ENCODE measurements at places on chromosomes 5 and 9. TPM values are rescaled to one million over a fixed set of nuclear protein-coding genes. Genes with fewer than 3 reads are reported as not detected.

- no peak for DNase-seq
These were observed 216.2 kb downstream of the EBF1 start for GRCh38 chr5:158883502-158883901.

DNA sequence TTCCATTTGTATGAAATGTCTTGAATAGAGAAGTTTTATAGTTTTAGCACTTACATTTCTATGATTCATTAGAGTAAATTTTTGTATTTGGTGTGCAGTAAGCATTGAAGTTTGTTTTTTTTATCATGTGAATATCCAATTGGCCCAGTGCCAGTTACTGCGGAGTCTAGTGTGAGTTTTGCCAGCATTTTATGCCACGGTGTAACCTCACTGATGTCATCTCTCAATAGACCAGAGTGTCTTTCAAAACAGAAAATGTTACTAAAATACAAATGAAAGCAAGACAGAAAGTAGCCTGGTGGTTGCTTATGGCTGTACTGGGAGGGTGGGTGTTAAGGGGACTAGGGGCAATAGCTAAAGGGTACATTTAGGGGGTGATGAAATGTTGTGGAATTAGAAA lies 62.8 kb downstream of the IPPK start:
- DNase-seq = no peak

GRCh38 chr5:69160651-69161050 lies 6.3 kb upstream of the CCNB1 start:
- DNase-seq = no peak

- no peak for DNase-seq
These were observed 21.4 kb downstream of the HSDL2 start for GRCh38 chr9:112401175-112401815.

DNA sequence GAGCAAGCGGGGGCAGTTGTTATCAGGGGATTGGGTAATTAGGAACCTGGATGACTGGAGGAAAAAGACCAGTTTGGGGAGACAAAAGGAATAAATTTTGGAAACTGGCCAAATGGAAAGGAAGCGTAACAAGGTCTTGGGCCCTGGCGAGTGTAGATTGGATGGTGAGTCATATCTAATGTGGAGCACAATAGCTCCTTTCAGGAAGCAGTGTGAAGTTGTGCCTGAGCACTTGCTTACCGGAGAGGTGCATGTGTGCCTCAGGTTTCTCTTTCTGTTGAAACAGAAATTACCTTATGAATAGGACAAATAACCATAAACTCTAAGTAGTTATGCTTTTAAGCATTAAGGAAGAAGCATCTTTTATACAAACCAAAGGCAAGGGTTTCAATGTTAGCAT lies 176.4 kb downstream of the KIF4B start:
- DNase-seq = no peak

DNA sequence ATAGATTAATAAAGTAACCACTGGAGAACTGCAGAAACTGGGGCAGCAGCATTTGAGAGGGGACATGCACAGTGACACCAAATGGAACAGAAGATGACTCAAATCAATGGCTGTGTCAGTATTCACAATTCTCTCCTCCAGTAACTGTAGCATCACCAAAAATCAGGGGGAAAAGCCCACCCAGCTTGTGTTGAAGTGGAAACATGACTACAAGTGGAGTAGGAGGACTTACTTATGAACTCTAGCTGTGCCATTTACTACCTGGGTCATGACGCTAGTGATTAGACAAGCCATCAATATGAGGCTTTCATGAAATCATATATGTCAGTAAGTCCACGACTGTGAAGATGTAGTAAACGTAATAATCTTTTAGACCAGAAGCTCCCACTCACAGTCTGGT lies 199.8 kb upstream of the PTGER4 start:
- no peak for DNase-seq

- DNase-seq = no peak
These were observed 3.3 kb upstream of the RALGDS start for GRCh38 chr9:133124123-133124906.

- no peak for DNase-seq
These were observed 132.7 kb upstream of the IER5L start for GRCh38 chr9:129310666-129311350.

DNA sequence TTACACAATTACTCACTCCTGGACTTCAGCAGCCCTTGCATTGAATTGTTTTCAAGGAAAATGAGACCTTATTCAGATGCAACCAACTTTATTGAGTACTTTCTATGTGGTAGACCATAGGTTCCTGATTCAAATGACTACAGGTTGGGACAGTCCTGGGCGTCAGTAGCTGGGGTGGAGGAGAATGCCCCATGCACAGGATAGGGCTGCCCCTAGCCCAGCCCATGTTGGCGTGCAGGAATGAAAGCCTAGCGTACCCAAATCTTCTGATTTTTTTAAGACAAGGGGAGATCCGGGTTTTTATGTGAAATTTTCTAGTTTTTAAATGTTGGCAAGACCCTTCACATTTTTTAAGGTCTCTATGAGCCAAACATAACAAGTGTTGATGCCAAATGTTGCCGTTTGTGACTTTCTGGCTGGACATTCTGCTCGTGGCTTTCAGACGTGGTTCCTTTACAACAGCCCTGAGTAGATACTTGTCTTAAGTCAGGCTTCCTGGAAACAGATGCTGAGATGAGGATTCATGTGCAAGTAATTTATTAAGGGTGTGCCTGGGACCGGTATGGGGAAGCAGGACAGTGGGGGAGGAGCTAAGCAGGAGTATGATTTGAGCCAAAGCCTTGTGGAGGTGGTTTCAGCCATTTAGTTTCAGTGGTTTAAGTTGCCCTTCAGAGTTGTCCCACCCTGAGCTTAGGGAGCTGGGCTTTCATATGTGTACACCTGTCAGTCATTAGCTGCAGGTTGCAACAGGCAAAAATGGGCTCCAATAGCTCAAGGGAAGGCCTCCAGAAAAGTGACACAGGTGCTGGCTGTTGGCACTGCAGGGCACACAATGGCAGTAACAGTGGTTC lies 154.1 kb downstream of the NTRK2 start:
- DNase-seq = no peak

- DNase-seq = no peak
These were observed 469.0 kb upstream of the BRINP1 start for GRCh38 chr9:119838210-119838609.

GRCh38 chr5:156680831-156681230 lies 169.3 kb upstream of the PPP1R2B start:
- DNase-seq = no peak

GRCh38 chr5:139688751-139689372 lies 40.7 kb downstream of the CXXC5 start:
- no peak for DNase-seq

GRCh38 chr9:92763721-92764380 lies 782 bp downstream of the BICD2 start:
- peak; percentile 16 for DNase-seq

GRCh38 chr5:135179308-135179980 lies 145.4 kb upstream of the PITX1 start:
- no peak for DNase-seq

DNA sequence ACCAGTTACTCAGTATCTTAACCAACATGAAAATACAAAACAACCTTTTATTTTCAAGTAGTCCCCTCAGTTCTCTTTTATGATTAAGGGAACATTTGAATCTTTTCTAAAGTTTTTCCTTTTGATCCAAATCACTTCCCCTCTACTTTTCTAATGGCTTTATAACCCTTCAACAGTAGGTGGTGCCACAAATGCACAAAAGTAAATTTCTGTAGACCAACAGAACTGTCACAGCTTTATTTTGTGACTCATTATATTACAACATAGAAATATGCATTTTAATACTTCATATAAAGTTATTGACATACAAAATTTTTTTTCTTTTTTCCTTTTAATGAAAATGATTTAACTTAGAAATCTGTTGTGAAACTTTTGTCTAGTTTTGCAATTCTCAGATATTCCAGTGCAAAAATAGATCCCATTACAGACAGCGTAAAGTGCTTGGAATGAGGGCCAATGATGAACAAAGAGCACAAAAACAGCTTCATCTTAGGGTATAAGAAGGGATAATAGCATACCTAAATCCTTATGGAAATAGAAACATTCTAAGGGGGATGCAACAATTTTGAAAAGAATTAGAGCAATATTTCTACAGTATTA lies 17.0 kb downstream of the NIPSNAP3B start:
- DNase-seq = peak; percentile 41

GRCh38 chr9:108552459-108553040 lies 303.2 kb downstream of the ACTL7B start:
- DNase-seq = peak; percentile 43

GRCh38 chr9:6184749-6185645 lies 30.6 kb upstream of the IL33 start:
- peak; percentile 3 for DNase-seq

GRCh38 chr9:108259917-108260675 lies 595.7 kb downstream of the ACTL7B start:
- peak; percentile 45 for DNase-seq

- DNase-seq = no peak
These were observed 237.7 kb upstream of the MEF2C start for GRCh38 chr5:89120719-89121118.

GRCh38 chr5:12277504-12278192 lies 373.4 kb upstream of the CTNND2 start:
- no peak for DNase-seq

DNA sequence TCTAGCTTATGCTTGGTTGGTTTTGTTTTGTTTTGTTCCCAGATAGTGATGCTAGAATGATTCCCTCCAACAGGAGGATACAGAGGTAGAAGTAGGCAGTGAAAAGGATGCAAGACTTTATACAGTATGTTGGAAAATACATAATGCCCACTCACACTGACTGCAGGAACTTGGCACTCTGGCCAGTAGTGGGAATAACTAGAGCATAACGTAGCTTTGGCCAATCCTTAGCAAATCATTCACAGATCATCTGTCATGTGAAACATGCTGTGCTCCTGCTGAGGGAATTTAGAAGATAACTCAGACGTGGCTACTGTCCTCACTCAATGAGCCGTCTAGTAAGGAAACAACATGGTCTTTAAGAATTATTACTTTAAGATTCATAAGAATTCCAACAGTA lies 13.5 kb downstream of the CFAP90 start:
- no peak for DNase-seq

GRCh38 chr5:138870611-138871010 lies 4.5 kb downstream of the LRRTM2 start:
- DNase-seq = no peak

DNA sequence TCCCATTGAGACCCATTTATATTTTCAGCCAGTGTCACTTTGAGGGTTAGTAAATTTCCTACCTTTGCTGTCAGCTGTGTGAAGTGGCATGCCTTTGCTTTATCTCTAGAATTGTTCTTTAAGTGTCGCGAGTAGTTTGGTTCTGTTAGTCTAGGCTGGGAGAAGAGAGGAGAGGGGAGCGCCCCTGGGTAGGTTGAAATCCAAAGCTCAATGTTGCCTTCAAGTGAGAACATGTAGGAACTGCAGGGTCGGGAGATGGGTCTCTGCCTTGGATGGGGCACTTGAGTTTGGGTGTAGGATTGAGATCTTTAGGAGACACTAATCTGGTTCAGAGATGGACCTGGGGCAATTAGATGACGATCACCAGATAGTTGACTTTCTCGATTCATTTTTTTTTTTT lies 46.3 kb downstream of the STC2 start:
- DNase-seq = peak; percentile 23

- no peak for DNase-seq
These were observed 27.1 kb downstream of the DCTN4 start for GRCh38 chr5:150731669-150732242.

ENTPD8 gene
- total RNA-seq = not detected

TRPM6 gene
- not detected for total RNA-seq

GABRA6 gene
- total RNA-seq = not detected

RXRA gene
- 5.1 TPM for total RNA-seq

SOHLH1 gene
- total RNA-seq = not detected

ADAMTS12 gene
- total RNA-seq = 31.7 TPM

ZNF483 gene
- 0.98 TPM for total RNA-seq

SLC2A8 gene
- 25.9 TPM for total RNA-seq

LVRN gene
- 0.20 TPM for total RNA-seq

TSLP gene
- total RNA-seq = not detected

LMX1B gene
- not detected for total RNA-seq

VCAN gene
- total RNA-seq = 246 TPM

DELE1 gene
- total RNA-seq = 35.8 TPM

C8G gene
- total RNA-seq = not detected

CA9 gene
- 82.4 TPM for total RNA-seq

NPR3 gene
- total RNA-seq = not detected

DBH gene
- total RNA-seq = not detected

AQP3 gene
- total RNA-seq = 1.4 TPM

PCDH1 gene
- 2.2 TPM for total RNA-seq

IFNA2 gene
- not detected for total RNA-seq

Measured in RPMI7951 (cell line).